ENCODE measurements at places on chromosomes 1 and 21.

DNA sequence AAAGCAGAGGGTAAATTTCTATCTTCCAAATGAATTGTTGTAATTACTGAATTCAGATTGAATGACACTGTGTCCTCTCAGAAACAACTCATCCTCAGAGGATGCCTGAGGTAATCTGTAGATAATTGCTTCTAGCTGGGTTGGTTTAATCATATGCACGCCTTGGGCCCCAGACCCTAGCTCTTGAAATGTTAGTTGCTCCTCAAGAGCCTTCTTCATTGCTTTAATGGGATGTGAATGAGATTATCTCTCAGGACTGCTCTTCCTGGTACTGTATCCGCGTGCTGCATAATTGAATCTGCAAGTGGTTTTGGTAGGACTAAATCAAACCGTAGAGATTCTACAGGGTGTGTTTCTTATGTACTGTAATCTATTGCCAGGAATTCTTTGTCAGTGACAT, 569.3 kb upstream of the NEGR1 start:
- ATAC-seq = no peak

- ATAC-seq = no peak
Measured at GRCh38 chr1:20551945-20552727, at the start of gene FAM43B. TSS of gene FAM43B (plus strand) at chr1:20552573. CDS start at chr1:20552974, 401 bp downstream.

GRCh38 chr1:26887125-26887524, 3.0 kb downstream of the GPN2 start:
- no peak for ATAC-seq

DNA sequence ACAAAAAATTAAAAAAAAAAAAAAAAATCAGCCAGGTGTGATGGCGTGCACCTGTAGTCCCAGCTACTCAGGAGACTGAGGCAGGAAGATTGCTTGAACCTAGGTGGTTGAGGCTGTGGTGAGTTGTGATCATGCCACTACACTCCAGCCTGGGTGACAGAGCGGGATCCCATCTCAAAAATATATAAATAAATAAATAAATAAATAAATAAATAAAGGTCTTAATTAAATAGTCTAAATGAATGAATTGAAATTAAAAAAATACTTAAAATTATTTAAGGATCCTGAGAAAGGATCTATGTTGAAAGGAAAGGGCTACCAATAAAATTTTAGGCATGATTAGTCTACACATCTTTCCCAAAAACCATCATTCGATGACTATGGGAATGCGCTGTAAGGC, 67.4 kb upstream of the HP1BP3 start:
- no peak for ATAC-seq

DNA sequence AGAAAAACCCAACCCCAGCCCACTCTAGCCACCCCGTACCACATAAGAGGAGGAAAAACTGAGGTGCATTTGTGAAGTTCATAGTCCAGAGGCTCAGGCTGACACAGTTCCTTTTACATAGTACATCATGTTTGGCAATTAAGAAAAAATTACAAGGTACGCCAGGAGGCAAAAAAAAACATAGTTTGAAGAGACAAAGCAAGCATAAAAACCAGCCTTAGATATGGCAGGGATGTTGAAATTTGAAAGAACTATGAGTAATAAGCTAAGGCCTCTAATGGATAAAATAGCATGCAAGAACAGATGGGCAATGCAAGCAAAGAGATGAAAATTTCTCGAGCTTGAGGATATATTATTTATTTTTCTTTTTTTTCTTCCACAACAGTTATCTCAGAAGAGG, 31.9 kb downstream of the MIXL1 start:
- ATAC-seq = no peak

DNA sequence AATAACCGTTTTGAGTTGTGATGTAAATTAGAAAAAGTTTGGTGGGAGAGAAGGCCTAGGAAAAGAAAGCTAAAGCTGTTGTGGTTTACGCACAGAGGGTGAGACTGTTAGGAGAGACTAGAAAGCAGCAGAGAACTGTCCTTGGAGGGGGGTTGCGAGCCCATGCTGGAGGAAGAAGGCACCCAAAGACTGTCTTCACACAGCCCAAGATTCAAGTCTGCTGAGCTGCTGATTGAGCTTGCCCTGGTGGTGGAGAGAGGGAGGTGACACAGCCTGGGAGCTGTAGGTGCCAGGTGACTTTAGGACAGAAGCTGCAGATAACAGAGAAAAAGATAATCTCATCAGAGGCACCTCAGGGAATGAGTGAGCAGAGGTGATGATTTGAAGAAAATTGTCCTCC, 18.3 kb upstream of the TLR5 start:
- no peak for ATAC-seq

DNA sequence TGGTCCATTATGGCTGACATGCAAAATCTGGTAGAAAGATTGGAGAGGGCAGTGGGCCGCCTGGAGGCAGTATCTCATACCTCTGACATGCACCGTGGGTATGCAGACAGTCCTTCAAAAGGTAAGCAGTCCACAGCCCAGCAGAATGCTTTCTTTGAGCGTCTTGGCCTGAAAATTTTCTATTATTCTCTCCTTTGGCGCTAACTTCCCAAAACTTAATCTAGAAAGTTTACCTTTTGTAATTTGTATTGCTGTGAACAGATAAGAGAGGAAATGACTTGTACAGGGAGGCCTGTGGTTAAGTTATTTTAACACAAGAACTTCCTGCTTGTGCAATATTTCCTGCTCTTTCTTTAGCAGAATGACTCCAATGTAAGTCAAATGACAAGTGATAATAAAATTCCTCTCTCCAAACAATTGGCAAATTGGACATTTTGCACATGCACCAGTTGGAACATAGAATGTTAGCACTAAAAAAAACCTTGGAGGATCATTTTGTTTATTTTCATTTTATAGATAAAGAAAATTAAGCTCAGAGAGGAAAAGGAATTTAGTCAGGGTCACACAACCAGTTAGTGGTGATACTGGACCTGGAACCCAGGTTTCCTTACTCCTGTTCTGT, 18.9 kb downstream of the CAP1 start:
- ATAC-seq = peak; percentile 57

DNA sequence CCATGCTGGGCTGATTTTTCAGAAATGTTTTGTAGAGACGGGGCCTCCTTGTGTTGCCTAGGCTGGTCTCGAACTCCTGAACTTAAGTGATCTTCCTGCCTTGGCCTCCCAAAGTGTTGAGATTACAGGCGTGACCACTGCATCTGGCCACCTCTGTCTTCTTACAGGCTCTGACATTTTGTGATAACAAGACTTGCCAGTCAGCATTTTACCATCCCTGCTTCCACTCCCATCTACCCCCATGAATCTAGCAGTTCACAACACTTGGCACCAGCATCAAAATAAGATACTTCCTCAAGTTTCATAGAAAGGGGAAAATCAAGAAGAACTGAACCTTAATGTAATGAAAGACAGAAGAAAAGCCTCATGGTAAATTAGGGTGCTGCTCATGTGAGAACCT, 32.4 kb downstream of the SLC35F3 start:
- no peak for ATAC-seq

- ATAC-seq = peak; percentile 31
Measured at GRCh38 chr1:100539836-100540536, 2.0 kb downstream of the GPR88 start.

DNA sequence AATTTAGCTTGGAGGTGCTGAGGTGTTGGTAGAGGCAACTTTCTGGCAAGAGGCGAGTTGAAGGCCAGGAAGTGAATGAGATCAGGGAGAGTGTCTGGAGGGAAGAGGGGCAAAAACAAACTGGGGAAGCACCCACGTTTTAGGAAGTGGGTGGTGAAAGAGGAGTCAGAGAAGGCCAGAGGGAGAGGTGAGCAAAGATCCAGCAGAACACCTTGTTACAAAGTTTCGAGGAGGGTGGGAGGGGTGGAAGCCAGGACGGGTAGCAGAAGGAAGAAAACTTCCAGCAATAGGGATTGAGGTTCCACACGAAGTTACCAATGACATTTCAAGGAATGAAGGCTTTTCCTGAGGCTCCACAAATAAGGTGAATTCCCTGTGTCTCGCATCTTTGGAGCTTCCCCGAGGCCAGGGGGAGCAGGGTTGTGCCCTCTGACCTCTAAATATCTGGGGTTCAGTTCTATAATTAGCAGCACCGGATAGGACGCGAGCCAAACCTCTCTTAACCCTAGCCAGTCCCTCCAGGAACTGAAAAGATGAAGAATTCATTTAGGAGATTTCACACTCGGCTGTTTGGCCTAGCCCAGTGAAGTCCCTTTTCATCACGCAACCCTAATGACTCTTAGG, 578 bp upstream of the SESN2 start:
- no peak for ATAC-seq

- ATAC-seq = no peak
Measured at GRCh38 chr1:92419642-92420041, 67.1 kb downstream of the GFI1 start.

- no peak for ATAC-seq
Measured at GRCh38 chr1:17976854-17977253, 130.7 kb upstream of the IGSF21 start.

GRCh38 chr21:25733859-25734653, 648 bp downstream of the ATP5PF start:
- peak; percentile 32 for ATAC-seq

DNA sequence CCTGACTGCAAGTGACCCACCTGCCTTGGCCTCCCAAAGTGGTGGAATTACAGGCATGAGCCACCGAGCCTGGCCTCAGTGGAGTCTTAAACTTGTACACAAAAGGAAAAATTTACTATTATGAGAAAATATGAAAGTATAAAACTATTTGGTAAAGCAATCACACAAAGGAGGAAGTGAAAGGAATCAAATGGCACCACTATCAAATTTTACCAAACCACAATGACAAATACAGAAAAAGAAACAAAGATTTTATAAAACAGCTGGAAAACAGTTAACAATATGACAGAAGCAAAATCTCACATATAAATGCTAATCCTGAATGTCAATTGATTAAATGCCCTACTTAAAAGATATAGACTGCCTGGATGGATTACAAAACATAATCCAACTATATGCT, 42.1 kb upstream of the NEGR1 start:
- ATAC-seq = no peak

- no peak for ATAC-seq
Measured at GRCh38 chr1:202888221-202888530, 773 bp downstream of the RABIF start.

GRCh38 chr1:97427371-97427770, 493.5 kb downstream of the DPYD start:
- ATAC-seq = no peak

- ATAC-seq = no peak
Measured at GRCh38 chr1:204960306-204961125, 82.5 kb upstream of the CNTN2 start.

- ATAC-seq = no peak
Measured at GRCh38 chr1:229226796-229227195, 44.1 kb upstream of the RAB4A start.

- no peak for ATAC-seq
Measured at GRCh38 chr1:175390081-175390481, 197.5 kb upstream of the KIAA0040 start.

- ATAC-seq = no peak
Measured at GRCh38 chr1:3863231-3863935, 6.1 kb downstream of the DFFB start.

DNA sequence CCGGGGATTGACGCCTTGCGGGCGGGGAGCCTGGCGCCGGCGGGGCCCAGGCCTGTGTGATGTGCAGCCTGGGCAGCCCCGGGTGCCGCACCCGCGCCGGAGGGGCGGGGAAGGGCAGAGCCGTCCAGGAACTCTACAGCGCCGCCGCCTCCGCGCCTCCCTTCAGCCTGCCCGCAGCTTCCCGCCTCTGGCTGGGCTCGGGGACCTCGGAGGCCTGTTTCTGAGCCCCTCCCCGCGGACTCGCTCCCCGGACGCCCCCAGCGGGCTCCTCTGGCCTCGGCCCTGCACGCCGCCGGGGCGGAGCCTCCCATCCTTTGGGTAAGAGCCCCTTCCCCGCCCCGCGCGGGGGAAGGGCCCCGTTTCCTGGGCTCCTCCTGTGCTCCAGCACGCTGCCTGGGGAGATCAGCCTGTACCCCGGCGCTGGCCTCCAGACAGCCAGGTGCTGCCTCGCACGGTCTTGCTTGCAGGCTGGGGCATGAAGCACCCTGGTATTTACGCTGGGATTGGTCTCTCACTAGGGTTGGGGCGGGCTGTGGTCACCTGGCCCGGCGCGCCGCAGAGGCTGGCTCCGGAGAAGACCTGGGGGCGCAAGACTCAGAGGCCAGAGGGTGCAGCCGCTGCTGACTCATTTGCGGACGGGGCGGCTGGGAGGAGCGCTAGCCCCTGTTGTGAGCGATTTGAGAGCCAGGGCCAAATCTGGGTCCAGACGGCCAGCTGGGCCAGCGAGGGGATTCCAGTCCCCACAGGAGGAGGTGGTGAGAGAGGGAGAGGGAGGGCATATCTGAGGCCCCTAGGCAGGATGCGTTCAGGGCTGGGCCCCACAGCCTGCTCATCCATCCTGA, 5.7 kb upstream of the ACOT11 start:
- ATAC-seq = peak; percentile 96

DNA sequence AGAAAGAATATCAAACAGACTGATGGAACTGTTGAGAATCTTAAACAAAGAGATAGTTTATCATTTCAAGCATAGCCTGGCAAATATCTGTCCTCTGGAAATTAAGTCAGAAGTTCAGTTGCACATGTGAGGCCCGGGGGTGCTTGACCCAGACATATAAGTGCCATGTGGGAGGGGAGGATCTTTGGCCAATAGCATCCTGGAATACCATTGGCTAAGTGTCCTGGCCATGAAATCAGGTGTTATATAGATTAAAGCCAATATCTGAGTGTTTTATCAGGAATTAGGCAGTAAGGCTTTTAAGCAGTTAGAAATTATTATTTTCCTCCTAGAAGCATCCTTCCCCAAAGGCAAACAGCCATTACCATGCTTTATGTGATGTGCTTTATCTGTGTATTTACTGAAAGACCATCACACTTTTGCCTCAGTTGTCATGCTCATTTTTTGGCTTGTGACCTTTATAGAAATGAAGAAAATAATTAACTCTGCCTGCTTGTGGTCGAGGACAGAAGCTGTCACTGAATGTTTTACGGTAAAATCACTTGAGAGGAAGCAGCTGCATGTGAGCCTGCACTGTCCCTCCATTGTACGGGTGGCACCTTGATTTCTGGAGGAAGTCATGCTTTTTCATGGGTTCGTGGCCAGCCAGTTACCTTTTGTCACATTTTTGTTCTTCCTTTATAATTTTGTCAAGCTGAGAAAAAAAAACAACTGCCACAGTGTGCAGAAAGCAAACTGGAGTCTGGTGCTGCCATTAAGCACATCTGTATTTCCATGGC, 259.9 kb upstream of the FMN2 start:
- no peak for ATAC-seq

DNA sequence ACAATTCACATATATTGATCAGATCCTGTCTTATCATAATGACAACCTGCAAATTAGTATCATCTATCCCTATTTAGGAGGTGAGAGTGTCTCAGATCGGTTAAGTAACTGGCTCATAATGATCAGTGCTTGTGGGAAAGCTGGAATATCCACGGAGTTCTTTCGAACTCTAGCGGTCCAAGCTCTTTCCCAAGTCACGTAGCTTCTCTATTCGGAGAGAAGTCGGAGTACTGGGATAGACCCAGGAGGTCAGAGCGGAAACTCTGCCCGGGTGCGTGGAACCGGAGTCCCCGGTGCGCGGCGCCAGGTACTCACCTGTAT, 339 bp downstream of the PTGS2 start:
- ATAC-seq = no peak

Data from esophagus mucosa (tissue), 1 donor.